PC-9 (cell line): ENCODE measurements at places on chromosomes 6 and 20.
A peak's percentile ranks its signal among the peaks of the same experiment; 100 is the strongest.

GRCh38 chr6:158290659-158291058, 21.6 kb upstream of the TULP4 start:
- DNase-seq, result no peak

DNA sequence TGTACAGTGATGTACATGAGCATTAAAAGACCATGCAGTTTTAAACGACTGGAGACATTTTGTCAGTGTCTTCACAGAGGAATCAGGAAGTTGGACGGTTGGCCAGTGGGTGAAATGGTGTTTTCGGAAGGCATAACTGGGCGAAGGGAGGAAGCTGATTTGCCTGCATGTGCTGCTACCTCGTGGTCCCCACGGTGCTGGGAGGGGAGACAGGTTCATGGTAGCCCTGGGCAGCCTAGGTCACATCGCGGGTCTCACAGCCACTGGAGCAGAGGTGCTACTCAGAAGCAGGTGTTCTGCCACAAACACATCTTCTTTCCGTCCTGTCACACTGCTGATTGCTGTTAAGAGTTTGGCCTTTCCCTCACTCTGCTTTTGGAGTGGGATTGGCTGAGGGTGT, 35.2 kb downstream of the HIVEP1 start:
- DNase-seq, result no peak

GRCh38 chr6:148179786-148180185, 162.9 kb upstream of the SASH1 start:
- no peak for DNase-seq

GRCh38 chr20:63752411-63753101, 13.0 kb downstream of the SLC2A4RG start:
- no peak for DNase-seq

DNA sequence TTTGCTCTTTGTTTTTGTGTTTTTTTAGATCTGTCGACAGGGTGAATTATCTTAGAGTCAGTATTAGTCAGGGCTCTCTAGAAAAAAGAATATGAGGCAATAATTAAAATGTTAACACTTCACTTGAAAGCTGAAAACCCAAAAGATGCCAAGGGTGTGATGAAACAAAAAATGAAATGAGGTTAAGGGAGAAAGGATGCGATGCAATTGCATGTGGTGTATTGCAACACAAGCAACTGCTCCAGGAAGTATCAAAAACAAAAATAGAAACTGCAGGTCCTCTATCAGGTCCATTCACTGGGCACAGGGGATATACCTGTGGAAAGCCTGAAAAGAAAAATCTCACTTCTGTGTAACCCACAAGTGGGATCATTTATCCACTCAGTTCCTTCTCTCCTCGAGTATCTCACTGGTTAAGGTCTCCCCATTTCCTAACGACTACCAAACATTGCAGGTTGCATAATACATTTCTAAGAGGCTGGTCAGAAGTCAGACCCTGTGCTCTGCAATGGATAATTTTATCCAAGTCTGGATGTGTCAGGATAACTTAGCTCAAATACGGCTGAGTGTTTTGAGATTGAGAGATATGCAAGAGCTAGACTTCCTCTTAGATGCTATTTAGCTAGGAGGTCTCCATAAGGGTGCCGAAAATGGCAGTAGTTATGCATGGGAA, 257.7 kb upstream of the GJE1 start:
- DNase-seq, result no peak

- peak; percentile 67 for DNase-seq
Measured at GRCh38 chr6:47780510-47781356, 1.1 kb upstream of the OPN5 start.

- DNase-seq, result no peak
Measured at GRCh38 chr6:31752739-31753319, 9.6 kb upstream of the SAPCD1 start.

DNA sequence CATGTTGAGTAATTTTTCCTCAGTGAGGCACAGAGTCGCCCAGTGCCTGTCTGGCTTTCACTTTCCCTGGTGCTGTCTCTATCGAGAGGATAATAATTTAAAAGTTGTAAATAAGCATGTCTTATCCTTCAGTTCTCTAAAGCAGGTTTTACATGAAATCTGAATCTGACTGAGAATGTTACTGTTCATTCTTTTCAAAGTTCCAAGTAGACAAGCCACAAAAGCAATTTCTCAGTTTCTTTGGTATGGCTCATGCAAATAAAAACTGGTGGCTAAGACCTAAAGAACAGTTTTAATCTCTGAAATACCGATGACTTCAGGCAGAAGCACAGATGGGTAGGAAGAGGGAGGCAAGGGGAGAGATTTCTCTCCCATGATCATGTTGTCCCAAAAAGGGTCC, 87.6 kb upstream of the GCM1 start:
- no peak for DNase-seq
